NCI-H187 (cell line): ENCODE measurements at places on chromosomes 3 and 15.

DNA sequence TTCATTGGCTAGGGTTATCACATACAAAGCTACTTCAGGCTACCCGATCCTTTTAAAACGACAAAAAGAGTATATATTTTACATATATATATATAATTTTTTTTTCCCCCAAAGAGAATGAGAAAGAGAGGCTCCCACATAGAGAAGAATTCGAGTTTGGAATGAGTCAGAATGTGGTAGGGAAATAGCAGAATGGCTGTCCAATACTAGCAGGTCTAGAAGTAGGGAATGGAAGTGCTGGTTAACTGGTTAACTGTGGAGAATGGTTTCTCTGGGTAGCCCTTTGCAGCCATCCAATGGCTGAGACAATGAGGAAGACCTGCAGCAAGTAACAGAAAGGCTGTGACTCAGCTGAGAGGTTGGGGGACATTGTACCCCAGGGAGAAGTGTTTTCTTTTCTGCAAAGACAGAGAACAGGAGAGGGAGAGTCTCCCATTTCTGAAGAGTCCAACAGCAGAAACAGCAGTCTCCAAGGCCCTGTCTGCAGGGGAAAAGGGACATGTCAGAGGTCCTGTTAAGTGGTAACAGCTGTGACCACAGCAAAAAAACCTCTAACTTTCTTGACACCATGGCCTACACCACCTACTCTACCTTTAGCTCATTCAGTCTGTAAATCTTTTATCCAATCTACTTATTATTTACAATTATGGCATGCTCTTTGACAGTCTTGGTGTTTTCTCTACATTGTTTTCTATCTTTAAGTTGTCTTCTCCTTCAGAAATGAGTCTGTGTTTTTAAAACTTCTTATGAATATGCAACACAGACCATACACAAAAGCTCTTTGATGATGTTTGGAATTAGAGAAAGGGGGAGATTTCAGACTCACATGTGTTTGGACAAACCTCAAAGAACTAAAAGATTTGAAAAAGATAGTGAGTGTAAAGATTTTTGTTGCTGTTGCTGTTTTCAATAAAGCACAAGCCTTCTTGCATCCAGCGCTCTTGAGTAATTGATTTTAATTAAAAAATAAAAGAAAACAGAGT lies 116.1 kb upstream of the SLC7A14 start:
- DNase-seq: no peak

GRCh38 chr3:78604341-78604740 lies 1163.5 kb downstream of the ROBO1 start:
- no peak for DNase-seq

DNA sequence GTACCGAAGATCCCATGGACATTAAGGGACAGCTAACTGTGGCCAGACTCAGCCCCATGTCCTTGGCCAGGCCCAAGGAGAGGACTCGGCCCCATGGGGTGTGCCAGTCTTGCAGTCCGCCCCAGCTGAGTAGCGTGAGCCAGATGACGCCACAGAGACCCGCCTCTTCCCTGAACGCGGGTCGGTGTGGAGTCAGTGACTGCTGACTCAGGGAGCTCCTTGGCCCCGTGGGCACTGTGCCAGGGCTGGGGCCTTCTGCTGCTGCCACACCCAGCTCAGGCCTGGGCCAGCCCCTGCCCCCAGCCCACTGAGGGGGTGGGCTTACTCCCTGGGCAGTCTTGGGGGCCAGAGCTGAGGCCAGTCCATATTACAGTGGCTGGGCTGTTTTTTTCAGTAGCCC lies 52.8 kb downstream of the PLXNA1 start:
- no peak for DNase-seq

DNA sequence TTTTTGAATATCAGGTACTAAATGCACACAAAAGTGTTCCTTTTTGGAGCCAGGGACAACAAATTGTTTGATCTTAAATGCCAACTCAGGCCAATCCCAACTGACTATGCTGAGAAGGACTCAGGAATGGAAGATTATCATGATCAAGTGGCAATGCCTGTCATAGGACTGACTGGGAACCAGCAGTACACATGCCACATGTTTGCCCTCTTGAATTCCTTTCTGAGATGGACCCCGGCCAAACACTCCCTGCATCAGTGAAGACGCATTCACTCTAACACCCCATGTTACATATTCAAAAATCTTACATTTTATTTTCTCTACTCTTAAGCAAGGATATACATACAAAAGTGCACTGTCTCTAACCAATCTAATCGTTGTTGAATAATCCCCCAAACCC lies 36.1 kb downstream of the CLDN18 start:
- no peak for DNase-seq

DNA sequence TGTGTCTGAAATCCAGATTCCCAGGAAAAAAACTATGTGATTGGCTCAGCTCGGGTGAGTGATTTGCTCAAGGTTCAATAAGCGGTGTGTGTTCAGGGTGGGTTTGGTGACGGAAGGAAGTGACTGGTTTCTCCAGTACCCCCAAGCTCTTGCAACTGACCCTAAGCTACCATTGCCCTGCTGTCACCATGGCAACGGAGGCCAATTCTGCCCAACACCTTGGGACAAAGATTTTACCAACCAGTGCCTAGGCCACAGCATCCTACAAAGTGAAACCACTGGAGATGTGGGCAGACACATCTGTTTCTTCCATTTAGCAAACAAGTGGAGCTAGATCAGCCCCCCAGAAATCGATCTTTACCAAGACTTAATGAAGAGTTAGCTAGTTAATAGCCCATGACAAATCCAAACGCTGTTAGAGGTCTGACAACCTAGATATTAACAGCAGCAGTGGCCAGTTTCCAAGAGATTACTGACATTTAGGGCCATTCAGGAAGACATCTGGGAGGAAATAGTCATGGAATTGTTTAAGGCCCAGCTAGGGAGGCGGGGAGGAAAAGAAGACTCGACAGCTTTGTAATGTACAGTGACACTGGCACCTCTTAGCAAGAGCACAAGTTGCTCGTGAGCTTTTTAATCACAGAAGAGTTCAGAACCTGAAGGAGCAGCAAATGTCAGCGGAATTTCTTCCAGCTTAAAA lies 195.9 kb downstream of the SLCO3A1 start:
- no peak for DNase-seq

DNA sequence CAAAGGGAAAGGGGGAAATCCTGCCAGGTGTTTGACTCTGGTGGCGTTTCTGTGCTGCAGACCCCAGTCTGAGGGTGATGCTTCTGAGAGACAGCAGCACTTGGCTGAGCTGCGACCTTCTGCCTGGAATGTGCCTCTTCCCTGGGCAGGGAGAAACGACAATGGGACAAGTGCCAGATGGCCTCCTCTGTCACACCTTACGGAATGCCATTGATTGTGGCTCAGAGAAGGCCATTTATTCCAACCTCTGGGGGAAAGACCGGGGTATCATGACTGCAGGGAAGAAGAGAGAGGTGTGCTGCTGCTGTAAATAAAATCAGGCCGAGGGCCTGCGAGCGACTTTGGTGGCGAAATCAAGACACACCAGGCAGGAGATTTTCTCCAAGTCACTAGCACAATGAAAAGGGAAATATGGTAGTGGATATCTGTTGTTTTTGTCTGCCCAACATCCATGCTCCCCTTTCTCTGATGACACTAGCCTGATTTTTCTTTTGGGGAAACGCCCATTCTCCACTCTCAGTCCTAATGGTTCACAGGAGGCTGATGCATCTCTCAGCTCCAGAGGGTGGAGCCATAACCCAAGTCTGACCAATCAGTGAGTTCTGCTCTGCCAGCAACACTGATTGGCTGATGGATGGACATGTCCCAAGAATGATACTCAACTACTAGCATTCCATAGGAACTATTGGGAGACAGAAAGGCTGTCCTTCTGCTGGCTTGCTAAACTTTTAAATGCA lies 336.1 kb downstream of the FOXP1 start:
- no peak for DNase-seq

GRCh38 chr3:27097182-27097581 lies 272.0 kb downstream of the NEK10 start:
- DNase-seq: no peak

DNA sequence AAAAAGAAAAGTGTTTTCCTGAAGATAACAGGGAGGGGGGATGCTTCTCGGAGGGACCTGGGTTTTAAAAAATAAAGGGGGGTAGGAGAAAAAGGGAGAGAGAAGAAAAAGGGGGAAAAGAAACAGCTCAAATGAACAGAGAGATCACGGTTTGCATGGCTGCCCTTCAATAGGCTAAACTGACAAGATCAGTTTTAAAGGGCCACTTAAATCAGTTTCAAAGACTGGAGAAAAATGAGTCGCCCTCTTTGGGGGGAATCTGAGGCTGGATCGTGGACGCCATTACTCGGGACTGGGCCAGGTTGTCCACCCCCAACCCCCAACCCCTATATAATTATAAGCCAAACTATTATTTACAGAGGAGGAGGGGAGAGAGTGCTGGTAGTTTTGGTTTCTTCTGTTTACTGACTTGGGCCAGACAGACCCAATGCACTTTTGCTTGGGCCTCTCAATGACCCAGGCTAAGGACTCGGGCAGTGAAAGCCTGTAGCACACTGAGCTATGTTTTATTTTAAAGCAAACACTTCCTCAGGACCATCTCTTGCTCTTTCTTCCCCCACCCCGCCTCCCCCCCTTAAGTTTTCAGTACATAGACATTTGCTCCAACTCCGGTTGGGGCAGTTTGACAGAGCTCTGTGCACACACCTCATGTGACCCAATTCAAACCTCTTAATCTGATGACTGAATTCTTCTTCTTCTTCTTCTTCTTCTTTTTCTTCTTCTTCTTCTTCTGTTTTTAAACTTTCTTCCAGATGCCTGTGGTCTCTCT lies 6.3 kb downstream of the NR2F2 start:
- DNase-seq: peak; percentile 57

DNA sequence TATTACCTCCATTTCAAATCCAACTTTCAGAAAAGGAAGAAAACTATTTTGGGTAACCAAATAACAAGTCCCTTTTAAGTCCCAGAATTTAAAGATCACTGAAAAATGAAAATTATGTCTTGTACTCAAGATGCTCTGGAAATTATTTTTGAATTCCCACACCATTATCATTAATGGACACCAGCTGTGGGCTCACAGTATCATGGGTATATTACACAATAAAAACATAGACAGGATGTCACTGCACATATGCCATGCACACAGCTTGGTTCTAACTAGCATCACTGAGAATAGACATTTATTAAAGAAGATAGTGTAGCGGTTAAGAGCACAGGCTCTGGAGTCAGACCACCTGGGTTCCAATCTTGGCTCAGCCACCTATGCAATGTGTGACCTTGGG lies 130.4 kb downstream of the FRMD5 start:
- no peak for DNase-seq

DNA sequence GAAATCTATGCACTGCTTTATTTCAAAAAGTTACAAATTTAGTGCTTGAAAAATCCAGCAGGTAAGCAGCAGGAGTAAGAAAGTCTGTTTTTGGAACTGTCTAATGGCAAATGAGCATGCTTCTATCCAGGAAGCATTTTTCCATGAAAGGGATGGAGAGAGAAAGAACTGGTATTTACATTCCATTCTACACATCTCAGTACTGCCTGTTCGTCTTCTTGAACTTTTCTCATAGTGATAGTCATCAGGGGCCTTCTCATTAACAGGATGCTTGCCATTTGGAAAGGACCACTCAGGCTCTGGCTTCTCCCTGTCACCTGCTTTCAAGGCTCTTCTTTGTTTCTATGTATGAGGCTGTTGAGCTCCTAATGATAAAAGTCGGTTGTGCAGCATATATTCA lies 267.3 kb upstream of the IL12A start:
- DNase-seq: no peak

GRCh38 chr15:70353606-70354345 lies 256.1 kb upstream of the TLE3 start:
- no peak for DNase-seq

DNA sequence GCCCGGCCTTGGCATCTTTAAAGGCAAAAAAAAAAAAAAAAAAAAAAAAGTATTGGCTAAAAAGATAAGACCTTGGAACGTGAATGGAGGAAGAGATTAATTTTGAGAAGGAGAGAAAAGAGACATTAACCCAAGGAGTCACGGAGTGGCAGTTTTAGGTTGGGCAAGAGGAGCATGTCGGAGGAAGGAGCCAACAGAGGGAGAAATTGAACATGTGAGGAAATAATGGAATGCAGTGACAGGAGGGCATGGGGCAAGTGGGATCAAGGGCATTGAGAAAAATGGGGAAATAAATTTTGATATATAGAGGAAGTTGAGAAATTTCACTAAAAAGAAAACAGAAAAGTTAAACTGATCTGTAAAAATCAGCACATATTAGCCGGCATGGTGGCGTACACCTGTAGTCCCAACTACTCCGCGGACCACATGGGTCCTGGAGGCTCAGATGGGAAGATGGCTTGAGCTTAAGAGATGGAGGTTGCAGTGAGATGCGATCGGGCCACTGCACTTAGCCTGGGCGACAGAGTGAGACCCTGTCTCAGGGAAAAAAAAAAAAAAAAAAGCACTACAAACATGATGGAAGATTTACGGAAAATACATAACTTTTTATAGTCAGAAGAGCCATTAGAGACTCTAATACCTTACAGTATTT lies 1.2 kb downstream of the HAUS2 start:
- no peak for DNase-seq

- DNase-seq: no peak
These were observed 44.6 kb upstream of the COL6A5 start for GRCh38 chr3:130300888-130301287.

DNA sequence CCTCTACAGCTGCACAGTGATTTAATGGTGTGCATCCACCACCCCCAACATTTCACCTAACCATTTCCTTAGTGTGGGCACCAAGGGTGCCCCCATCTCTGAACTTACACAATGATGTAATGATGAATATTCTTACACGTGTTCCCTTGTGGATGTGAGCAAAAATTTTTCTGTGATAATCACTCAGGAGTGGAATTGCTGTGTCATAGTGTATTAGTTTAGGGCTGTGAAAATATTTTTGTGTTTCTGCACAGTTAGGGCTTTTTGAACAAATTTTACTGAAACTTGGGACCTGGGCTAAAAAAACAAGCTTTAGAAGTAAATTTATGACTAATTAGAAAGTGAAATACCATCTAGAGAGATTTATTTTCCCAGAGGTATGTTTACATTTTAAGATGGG lies 134.5 kb upstream of the CCNL1 start:
- no peak for DNase-seq

GRCh38 chr15:72968531-72968922 lies 83.7 kb upstream of the NEO1 start:
- no peak for DNase-seq

DNA sequence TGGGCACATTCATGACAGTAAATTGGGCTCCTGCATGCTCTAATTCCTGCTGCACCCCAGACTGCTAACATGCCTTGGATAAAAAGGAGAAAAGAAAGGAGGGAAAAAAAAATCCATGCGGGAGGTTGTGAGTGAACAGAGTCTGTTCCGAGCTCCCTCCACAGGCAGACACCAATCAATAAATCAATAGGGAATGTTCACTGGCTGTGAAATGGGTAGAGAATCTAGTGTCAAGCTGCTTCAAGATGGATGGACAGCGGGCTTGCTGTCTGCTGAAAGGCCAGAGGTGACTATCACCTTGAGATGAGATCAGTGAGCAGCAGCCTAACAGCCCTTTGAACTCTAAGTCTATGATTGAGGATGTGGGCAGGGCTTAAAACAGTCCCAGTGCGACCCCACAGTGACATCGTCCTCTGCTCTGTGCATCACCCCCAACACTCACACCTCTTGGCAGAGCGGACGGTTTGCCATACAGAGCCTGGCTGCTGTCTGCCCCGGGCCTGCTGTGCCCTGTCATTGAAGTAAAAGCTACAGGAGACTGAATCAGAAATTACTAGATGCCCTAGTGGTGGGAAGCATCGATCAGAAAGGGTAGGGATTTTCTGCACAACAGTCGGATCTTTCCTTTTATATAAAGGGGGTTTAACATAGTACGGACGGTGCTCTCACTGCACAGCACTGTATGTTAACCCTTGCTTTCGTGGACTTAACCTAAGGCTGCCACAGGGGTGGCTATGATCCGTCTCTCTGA lies 247.9 kb upstream of the ONECUT1 start:
- DNase-seq: no peak

- DNase-seq: no peak
These were observed 8.2 kb upstream of the TMEM158 start for GRCh38 chr3:45234250-45234649.
